A549 treated with DMSO at 1 μM for 4 hours (cell line): ENCODE measurements at places on chromosomes 4 and X. TPM values are rescaled to one million over a fixed set of nuclear protein-coding genes. Genes with fewer than 3 reads are reported as not detected.

Gene MAGEA2B
- 0.12 TPM in 1 of 5 replicates, not detected in the others for total RNA-seq

Gene SRPX2
- 2.4 to 3.4 TPM (median 3.0 TPM) in 5 replicates for total RNA-seq

Gene DTHD1
- not detected in 5 replicates for total RNA-seq

Gene GPR50
- total RNA-seq = 0.07 to 0.23 TPM (median 0.17 TPM) in 4 of 5 replicates, not detected in the other
